ENCODE measurements at places on chromosomes 1 and 21.

- no peak for DNase-seq
Observed at GRCh38 chr1:76136894-76137293, 62.3 kb downstream of the ST6GALNAC3 start.

DNA sequence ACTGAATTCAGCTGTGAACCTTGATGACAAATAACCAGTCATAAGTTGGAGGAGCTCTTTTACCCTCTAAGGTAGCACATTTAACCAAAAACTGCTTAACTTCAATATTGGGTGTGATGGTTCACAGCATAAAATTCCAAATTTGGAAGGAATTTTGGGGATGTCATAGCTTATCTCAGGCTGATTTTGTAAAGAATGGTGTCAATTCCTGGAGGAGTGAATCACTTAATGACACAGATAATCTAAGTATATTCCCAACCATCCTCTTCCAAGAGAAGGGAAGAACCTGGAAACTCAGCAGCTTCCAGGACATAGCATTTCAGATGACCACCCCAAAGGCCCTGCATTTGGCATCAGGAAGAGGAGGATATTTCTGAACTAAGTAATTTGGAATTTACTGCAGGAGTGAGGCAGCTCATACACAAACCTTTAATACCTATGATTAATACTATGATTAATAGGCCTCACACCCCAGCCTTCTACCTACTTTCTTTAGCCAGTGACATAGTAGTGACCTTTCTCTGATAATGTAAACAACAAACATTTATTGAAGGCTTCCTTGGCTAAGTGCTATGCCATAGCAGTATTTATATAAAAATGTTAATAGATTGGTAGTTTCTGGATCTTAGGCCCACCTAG is 14.5 kb downstream of the GLUL start:
- no peak for DNase-seq

GRCh38 chr1:145878724-145879123 is 6.9 kb downstream of the ANKRD35 start:
- DNase-seq = no peak

- no peak for DNase-seq
Observed at GRCh38 chr1:32393136-32393535, 1.1 kb downstream of the BSDC1 start.

DNA sequence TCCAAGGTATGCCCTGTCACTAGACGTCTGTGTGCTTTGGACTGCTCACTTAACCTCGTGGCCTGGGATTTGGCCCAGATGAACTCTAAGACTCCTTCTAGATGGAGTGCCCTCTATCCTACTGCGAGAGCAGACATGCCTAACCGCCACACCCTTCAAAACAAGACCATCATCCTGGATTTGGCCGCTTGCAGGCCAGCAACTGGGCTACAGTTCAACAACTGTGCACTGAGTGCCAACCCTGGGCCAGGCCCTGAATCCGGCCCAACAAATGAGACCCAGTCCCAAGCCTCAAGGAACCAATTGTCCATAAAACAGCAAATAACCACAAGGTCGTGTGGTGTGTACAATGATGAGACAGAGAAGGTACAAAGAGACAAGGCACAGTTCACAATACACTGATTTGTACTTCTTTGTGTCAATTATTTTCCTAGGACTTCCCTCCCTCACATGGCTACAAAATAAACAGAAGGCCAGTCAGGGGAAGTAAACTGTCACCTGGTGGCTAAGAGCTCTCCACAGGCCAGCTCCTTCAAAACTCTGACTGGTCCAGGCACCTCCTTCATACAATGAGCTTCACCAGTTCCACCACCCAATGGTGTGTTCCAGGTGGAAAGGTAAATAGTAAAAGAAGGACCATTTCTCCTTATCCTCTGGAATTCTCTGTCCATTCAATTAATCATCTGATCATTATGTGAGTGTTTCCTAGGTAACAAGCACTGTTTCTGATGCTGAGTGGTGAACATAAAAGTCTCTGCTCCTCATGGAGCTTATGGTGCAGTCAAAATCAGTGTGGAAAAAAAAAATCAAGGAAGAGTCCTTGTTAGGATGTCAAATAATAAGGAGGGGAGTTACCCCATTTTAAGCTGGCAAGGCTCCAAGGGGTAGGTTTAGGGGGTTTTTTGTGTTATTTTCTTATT is 60.4 kb downstream of the CAPZB start:
- DNase-seq = no peak

GRCh38 chr1:154860156-154860870 is 9.8 kb downstream of the KCNN3 start:
- DNase-seq = no peak

GRCh38 chr1:7967196-7967595 is 5.7 kb downstream of the PARK7 start:
- DNase-seq = no peak

GRCh38 chr21:32581732-32582131 is 3.6 kb downstream of the TCP10L start:
- no peak for DNase-seq

DNA sequence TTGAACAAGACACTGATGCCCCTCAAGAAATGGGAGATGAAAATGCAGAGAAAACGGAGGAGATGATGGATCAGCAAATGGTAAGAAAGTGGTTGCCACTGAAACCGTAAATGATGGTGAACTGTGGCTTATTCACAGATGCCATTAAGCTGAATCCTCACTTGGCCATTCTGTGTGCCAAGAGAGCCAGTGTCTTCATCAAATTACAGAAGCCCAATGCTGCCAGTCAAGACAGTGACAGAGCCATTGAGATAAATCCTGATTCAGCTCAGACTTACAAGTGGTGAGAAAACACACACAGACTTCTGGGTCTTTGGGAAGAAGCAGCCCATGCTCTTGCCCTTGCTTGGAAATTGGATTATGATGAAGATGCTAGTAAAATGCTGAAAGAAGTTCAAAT is 52.5 kb downstream of the NBPF6 start:
- DNase-seq = no peak

DNA sequence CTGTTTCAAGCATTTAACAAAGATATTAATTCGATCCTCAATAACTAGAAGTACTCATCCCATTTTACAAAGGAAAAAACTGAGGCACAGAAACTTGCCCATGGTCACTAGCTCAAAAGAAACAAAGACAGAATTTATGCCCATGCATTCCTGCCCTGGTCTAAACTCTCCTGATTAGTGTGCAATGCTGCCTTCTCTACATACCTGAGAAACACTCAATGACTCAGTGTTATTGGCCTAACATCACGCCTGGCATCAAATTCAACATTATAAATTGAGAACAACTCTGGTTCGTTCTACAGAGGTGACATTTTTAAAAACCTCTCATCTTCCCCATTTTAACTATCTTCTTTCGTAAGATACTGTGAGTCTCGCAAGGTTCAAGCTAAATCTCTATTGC is 5.2 kb downstream of the APP start:
- no peak for DNase-seq

- DNase-seq = no peak
Observed at GRCh38 chr1:231011963-231012362, 28.1 kb downstream of the FAM89A start.

- DNase-seq = no peak
Observed at GRCh38 chr1:236311040-236311439, 29.3 kb upstream of the ERO1B start.

DNA sequence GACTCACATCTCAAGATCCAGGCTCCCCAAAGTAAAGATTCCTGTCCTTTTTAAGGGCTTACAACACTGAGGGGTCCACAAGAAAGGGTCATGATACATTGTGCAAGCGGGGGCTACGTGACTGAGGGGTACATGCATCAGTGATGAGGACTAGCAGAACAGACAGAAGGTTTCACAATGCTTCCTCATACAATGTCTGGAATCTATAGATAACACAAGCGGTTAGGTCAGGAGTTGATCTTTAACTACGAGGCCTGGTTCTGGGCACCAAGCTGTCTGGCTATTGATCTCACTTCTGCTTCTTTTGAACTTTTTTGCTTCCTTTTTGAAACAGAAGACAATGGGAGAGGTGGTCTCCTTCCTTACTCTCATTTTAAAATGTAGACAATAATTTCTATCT is 718.6 kb downstream of the AMY1C start:
- no peak for DNase-seq

GRCh38 chr21:28548291-28548690 is 444.4 kb downstream of the LTN1 start:
- DNase-seq = no peak

DNA sequence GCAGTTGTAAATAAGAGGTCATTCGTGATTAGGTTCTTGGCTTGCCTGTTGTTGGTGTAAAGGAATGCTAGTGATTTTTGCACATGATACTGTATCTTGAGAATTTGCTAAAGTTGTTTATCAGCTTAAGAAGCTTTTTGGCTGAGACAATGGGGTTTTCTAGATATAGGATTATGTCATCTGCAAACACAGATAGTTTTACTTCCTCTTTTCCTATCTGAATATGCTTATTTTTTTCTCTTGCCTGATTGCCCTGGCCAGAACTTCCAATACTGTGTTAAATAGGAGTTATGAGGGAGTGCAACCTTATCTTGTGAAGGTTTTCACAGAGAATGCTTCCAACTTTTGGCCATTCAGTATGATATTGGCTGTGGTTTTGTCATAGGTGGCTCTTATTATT is 576.1 kb upstream of the RGS18 start:
- DNase-seq = no peak

DNA sequence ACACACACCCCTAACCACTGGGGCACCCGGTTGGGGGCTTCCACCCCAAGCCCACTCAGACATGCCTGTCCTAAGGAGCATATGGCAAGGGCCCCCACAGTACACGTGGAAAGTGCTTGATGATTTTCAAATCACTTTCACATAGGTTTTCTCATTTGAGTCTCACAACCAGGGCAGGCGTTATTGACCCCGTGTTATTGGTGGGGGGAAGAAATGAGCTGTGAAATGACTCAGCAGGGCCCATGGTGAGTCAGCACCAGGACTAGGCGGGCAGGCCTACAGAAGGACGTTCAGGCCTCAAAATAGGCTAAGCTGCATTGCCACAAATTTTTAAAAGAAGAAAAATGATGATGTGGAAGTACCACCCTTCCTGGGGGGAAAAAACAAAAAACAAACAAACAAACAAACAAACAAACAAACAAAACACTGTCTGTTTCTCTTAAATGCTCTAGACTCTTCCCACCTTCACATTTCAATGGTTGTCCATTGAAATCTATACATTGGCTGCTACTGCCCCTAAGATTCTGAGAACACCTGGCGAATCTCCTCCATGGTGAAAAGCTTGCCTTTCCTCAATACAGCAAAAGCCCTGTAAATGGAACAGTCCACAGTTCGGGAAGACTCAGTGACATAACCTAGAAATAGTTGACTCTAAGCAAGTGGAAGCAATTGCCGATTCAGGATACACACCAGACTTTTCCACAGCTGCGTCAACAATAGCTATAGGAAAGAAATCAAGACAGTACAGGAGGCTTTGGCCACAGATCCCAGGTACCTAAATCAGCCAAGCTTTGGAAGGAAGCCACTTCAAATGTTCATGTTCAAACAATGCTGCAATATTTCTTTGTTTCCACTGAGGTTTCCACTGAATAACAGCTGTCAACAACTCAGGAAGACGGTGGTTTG is 234.7 kb downstream of the TOMM20 start:
- no peak for DNase-seq

GRCh38 chr1:1170215-1171091 is 3.2 kb upstream of the TTLL10 start:
- DNase-seq = no peak

GRCh38 chr1:56450004-56450666 is 129.2 kb downstream of the PLPP3 start:
- no peak for DNase-seq

DNA sequence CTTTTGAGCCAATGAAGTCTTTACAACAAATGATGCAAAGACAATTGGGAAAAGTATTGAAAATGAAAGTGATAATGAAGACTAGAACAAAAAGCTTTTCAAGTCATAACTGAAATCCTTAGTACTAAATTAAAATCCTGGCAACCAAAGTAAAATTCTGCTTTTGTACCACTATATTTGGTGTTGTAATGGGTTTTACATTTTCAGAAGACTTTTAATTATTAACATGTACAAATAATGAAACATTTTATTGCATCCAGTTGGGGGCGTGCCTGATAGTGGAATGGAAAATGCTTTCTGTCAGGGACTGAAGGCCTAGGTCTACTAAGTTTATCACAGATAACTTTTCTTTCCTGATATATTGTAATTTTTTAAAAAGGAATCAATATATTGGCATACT is 89.4 kb downstream of the SDCCAG8 start:
- DNase-seq = no peak

DNA sequence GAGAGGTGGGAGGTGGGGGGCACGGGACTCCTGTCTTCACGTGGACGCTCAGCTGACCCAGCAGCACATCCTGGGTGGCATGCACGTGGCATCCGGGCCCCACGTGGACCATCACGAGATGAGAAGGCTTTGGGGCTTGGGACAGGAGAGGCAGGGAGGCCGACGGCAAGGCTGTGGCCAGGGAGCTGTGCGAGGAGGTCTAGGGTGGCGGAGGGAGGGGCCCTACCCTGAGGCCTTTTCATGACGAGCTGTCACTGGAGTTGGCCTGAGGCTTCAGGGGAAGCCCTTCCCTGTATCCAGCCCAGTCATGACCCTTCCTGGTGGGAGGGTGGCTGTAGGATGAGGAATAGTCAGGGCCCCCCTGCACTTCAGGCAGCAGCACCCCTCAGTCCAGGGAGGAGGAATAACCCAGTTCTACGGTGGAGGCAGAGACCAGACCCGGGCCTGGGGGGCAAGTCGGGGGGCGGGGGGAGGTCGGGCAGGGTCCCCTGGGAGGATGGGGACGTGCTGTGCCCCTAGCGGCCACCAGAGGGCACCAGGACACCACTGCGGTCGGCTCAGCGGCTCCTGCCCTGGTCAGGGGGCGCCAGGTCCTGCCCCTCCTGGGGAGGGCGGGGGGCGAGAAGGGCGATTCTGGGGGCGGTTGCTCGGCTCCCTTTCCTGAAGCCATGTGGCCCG is 2.0 kb upstream of the PERM1 start:
- peak; percentile 70 for DNase-seq

DNA sequence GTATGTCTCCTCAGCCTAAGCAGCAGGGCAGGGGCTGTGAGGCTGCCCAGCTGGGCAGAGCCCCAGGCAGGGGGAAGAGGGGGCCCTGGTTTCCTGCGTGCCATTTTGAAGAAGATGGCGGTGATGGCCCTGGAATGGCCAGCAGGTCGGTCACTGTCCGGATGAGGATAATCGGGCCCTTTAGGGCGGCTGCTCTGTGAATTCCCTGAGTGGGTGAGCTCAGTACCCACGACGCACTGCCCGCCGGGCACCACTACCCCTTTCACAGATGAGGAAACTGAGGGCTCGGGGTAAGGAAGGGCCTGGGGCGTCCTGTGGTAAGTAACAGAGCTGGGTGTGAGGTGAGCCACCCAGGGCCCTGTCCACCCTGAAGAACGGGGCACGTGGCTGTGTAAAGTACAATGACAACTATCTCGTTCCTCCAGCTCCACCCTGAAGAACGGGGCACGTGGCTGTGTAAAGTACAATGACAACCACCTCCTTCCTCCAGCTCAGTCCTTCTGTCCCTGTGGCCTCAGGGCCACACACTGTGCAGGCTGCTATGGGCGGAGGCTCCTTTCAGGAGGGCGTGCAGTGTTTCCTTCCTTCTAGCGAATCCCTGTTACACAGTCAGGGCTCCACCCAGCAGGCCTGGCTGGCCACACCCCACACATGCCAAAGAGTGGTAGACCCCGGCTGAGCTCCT is 23.2 kb downstream of the ITGB2 start:
- no peak for DNase-seq
